ENCODE measurements at places on chromosomes 2 and 18.

DNA sequence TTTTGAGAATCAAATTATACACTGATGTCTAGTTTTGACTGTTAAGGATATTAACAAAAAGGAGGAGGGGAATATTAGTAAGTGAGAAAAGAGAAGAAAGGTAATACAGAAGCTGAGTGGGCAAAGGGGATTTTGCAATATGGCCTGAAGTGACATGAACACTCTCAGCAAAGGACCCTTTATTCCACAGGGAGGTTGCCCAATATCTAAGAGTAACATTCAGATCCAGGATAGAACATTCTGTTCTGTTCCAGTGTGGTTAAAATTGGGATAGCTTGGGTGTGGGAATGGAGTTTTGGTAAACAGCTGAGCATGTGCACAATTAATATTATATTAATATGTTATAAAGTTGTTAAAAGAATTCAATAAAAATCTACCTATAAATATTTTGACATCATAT, 120.1 kb downstream of the ZNF385B start:
- DNase-seq, result no peak

DNA sequence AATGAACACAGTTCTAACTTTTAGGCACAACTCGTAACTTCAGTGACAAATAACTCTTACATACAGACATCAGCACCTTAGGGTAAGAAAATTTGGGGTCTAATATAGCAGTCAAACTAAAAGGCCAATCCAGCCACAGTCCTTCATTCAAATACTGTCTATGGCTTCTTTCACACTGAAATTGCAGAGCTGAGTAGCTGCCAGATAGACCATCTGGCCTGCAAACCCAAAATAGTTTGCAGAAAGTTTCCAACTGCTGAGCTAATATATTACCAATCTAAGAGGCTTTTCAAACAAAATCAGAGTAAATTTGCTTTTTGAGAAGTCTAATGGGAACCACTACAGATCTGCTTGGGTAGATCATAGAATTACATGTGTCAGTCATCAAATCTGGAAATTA, 183.4 kb downstream of the GALR1 start:
- no peak for DNase-seq

DNA sequence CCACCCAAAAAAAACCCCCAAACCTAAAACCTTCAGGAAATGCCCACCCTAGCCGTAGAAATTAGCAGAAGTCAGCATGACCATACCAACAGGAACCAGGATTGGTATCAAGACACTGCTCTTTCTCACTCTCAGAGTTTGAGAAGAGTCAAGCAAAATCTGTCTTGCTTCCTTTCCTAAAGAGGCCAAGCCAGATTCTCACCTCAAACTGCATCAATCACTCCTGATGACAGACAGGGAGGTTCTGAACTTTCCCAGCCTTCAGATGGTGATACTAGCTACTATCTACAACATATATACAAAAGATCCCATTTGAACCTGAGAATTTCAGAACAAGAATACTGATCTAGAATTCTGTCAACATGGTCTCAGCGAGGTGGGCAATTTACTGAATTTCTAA, 29.7 kb downstream of the CCDC93 start:
- no peak for DNase-seq

DNA sequence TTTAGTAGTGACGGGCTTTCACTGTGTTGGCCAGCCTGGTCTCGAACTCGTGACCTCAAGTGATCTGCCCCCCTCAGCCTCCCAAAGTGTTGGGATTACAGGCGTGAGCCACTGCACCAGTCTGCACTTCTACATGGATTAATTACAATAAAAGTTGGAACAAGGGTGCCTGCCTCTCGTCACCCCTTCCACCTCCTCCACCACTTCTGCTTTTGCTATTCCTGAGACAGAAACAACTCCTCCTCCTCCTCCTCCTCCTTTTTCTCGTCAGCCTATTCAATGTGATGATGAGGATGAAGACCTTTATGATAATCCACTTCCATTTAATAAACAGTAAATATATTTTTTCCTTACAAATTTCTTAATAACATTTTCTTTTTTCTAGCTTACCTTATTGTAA, 35.2 kb downstream of the SRBD1 start:
- DNase-seq, result no peak

GRCh38 chr18:657311-658000, at the start of gene TYMS:
TSS of gene TYMS (plus strand) at chr18:657653. CDS start at chr18:657743, 90 bp downstream.
- DNase-seq, result peak; percentile 12

DNA sequence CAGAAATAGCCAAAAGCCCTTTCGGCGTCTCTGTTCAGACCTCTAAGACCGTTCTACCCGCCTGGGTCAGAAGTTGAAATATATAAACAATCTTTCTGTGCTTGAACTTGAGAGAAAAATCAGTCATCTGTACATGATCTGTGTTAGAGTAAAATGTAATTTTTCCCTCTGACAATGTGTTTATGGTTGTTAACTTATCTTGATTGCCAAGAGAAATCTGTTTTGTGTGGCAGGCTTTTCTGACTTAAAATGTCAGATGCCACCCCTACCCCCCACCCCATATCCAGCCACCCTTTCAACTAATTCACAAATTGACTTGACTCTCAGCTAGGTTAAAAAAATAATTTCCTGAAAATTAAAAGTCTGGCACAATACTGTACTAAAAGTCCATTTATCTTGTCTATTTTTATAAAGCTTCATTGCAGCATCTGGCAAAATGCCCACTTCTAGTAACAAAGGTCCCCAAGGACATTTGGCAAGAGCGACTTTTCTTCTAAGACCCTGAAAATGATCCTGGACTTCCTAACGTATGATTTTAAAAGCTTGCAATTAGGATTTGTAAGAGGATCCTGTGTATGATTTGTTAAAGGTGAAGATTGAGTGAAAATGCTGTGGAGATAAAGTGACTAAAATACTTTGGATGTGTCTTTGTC, 304.2 kb downstream of the EPHA4 start:
- DNase-seq, result no peak

DNA sequence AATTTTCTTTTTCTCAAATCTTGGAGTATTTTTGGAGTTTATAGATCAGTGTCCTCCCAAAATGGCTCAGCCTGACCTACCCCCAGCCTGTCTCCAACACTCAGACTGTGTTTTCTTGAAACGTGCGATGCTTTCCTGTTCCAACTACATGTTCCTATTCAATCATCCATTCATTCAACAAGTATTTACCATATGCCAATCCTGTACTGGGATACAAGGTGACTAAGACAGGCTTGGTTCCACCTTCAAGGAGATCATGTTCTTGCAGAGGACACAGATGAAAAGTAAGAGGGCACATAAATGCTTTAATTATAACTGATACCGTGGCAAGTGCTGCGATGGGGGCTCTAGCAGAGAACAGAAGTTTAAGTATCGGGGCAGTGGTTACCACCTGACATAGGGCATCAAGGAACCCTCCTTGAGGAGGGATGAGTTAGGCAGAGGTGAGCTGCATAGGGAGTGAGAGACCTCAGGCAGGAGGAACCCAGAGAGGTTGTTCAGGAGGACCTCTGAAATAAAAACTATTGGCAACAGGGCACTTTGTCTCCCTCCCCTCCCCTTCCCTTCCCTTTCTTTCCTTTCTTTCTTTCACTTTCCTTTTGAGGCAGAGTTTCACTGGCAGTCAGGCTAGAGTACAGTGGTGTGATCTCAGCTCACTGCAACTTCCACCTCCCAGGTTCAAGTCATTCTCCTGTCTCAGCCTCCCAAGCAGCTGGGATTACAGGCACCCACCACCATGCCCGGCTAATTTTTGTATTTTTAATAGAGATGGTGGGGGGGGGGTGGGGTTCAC, 469.0 kb downstream of the EPHA4 start:
- DNase-seq, result no peak

- no peak for DNase-seq
Observed at GRCh38 chr2:219727771-219728429, 100.5 kb downstream of the SLC4A3 start.

DNA sequence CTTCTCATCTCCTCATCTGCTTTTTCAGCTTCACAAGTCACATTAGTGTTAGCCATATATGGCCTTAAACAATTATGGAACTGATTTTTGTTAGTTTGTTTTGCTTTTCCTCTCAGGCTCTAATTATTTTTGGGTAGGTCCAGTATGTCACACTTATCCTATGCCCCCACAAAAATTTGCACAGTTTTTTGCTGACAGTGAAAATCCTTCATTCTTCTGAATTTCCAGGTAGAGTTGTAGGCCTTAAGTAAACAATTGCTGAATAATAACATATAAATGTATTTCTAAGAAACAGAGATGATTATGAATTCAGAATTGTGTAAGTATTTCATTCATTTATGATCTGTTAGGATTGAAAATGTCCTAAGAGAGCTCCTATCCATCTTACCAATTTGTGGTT, 8.6 kb upstream of the SERPINB10 start:
- no peak for DNase-seq

- DNase-seq, result no peak
Observed at GRCh38 chr2:168166902-168167510, 80.4 kb downstream of the STK39 start.

GRCh38 chr18:51506811-51507210, 309.3 kb upstream of the MEX3C start:
- no peak for DNase-seq

- no peak for DNase-seq
Observed at GRCh38 chr2:37642907-37643729, 28.3 kb downstream of the CDC42EP3 start.

GRCh38 chr2:114421781-114422180, 20.7 kb upstream of the DPP10 start:
- DNase-seq, result no peak

DNA sequence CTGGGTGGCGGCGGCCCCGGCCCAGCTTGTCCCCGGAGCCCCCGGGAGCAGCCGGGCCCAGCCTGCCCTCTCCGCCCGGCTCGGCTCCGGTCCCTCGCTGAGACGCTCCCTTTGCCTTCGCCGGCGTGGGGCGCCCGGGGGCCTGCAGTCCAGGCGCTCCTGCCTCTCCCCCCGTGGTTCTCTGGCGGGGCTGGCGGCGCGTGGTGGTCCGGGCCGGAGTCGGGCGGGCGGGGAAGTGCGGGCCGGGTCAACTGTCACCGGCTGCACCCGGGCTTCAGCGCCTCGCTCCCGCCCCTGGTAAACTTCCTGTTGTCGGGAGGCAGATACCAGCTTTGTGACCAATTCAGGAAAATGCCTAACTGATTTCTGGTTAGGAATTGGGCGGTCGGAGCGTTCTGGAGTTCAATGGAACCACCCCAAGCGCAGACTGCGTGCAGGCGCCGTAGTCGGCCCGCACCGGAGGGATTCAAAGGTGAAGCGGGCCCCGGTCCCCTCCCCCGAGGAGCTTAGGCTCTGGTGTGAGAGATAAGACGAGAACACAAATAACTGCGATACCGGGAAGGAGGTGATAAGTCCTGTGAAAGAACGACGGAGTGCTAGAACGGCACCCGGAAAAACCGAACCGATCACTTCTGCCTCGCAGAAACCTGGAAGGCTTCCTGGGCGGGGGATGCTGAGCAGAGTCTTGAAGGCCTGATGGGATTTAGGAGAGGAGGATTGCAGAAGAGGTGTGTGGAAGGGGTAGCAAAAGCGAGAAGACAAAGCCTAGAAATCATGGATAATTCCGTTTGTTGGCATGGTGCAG, 891 bp downstream of the CAB39 start:
- peak; percentile 36 for DNase-seq

DNA sequence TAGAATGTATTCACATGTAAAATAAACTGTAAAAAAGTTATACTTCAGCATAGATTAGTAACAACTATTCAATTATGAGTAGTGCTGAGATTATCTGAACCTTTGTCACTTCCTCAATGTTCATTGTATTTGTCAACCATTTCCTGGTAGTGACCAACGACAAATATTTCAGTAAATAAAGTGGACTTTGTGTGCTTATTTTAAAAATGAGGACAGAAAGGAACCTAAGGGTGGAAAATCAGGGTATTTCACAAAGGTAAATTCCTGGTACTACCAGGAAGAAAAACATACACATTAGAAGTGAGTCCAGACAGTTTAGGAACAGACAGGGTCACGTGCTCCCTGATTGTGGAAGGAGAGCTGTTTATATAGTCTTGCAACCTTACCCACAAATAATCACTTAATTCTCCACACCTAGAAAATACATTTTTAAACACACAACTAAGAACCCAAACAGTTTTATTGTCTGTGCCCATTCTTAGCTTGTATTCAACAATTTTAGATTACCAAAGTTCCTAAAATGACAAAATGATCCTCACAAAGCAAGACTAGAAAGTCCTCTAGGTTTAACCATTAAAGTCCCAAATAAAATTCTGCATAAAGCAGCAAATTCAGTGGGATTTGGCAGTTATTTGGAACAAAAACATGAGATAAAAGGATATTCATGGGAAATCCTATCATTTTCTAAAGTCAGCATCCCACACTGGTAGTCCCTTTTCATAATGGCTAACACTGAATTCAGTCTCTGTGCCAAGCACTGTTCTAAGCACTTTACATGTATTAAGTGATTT, 28.2 kb downstream of the PELI1 start:
- no peak for DNase-seq

DNA sequence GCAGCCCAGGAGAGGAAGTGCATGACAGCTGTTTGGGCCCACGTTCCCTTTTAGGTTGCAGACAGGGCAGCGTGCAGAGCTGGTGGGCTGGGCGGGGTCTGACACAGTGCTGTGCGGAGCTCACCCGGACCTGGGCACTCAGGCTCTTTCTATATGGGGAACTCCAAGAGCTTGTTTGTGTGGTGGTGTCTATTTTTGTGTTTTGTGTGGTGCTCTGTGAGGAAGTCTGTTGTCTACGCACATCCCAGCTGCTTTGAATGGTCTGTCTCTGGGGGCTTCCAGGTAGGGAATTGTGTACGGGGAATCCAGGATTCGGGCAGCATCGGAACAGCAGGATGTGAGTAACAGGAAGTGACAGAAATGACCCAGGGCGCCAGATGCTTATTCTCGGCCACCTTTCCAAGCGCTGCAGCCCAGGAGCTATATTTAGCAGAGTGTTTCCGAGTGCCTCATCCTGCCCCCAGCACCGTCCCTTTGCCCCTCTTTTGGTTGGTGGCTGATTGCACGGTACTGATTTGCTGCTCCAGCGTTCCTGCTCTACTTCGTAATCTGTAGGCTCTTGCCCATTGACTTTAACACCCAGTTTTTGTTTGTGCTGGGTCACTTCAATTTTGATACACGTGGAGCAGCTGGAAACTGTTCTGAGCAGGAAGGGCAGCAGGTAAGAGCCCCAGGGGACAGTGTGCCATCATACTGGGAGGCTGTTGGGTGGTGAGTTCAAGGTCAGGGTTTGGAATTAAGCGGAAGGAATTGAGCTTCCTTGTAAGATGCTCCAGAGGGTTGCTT, 64.7 kb downstream of the DGKD start:
- peak; percentile 29 for DNase-seq

GRCh38 chr18:21053127-21053526, 58.5 kb downstream of the ROCK1 start:
- DNase-seq, result no peak

GRCh38 chr2:28348921-28349320, 43.7 kb upstream of the FOSL2 start:
- DNase-seq, result no peak

- DNase-seq, result no peak
Observed at GRCh38 chr18:35572644-35573043, 8.9 kb upstream of the GALNT1 start.

- no peak for DNase-seq
Observed at GRCh38 chr2:200095436-200095835, 140.1 kb downstream of the MAIP1 start.

DNA sequence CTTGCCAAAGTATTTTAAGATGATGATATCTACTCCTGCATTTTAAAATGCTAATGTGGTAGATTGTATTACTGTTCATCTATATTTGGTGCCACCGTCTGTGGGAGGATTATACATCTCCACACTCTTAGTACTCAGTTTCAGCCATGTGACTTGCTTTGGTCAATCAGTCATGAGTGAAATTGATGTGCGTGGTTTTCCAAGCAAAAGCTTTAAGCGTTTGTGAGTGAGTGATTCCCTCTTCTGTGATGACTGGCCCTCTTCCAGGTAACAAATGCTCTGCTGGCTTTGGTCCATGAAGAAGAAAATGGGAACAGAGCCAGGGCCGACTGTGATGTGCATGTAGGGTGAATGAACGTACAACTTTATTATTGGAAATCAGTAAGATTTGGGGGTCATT, 330.4 kb downstream of the LPIN1 start:
- DNase-seq, result no peak
